Smooth muscle cell of the coronary artery (primary cell): ENCODE measurements at places on chromosomes 11 and 22. TPM values are rescaled to one million over a fixed set of nuclear protein-coding genes. Genes with fewer than 3 reads are reported as not detected.

The TTLL8 gene
- total RNA-seq, result not detected in 2 replicates

The GLYAT gene
- total RNA-seq, result not detected in 2 replicates

The RFPL3 gene
- not detected in 2 replicates for total RNA-seq

The ELF5 gene
- total RNA-seq, result not detected in 2 replicates

The CLMP gene
- total RNA-seq, result 47.2 and 90.8 TPM in 2 replicates

The NFAM1 gene
- not detected in 2 replicates for total RNA-seq

The C22orf31 gene
- 0.35 TPM in 1 of 2 replicates, not detected in the other for total RNA-seq

The ZNF74 gene
- total RNA-seq, result 7.7 and 10.7 TPM in 2 replicates

The OR10A4 gene
- total RNA-seq, result not detected in 2 replicates

The SCUBE2 gene
- 0.98 and 8.2 TPM in 2 replicates for total RNA-seq

The GDPD4 gene
- total RNA-seq, result not detected in 2 replicates

The CHADL gene
- total RNA-seq, result 0.12 and 0.60 TPM in 2 replicates

The IL17REL gene
- total RNA-seq, result not detected in 2 replicates

The APOA4 gene
- total RNA-seq, result not detected in 2 replicates

The DEUP1 gene
- total RNA-seq, result not detected in 2 replicates

The NRIP3 gene
- total RNA-seq, result 3.7 and 8.7 TPM in 2 replicates

The SCGB1C1 gene
- total RNA-seq, result not detected in 2 replicates

The ANO9 gene
- total RNA-seq, result not detected in 2 replicates

The SOX10 gene
- not detected in 2 replicates for total RNA-seq

The DCUN1D5 gene
- 17.0 and 63.1 TPM in 2 replicates for total RNA-seq

The MUC6 gene
- not detected in 2 replicates for total RNA-seq
